ENCODE measurements at places on chromosomes 1 and 21.

GRCh38 chr1:222923506-222923905 lies 108.7 kb downstream of the DISP1 start:
- DNase-seq = no peak

DNA sequence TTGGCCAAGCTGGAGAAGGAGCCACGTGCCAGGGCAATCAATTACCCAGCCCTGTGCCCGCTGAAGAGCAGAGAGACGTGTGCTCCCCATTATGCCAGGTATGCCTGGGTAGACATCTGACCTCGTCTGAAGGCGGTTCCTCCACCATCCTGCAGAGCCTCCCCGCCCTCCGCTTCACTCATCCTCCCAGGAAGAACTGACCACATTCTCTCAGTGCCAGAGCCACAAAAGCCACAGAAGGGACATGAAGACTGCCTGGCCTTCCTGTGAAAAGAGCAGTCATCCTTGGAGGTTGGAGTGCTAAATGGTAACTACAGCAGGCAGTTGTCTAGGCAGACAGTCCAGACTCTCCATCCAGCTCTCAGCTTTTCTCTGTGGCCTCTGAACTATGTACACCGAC lies 12.0 kb downstream of the SYT2 start:
- no peak for DNase-seq

GRCh38 chr1:245528258-245528635 lies 373.5 kb downstream of the KIF26B start:
- DNase-seq = no peak

DNA sequence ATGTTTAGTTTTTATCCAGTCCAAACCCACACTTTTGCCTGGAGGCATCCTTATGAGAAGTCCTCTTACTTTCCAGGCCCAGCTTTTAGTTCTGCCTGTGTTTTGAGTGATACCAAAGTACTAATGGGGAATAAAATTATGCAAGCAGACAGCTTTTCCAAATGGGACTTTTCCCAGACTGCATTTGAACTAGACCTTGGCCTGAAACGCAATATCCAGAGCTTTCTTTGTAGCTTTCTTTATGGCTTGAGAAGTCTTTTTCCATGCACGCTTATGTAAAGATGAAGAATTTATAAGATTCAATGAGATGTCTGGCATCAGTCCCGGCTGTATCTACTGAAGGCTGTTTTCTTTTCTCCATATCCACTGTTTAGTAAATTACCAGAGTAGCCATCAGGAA lies 236.6 kb upstream of the RAB4A start:
- no peak for DNase-seq

DNA sequence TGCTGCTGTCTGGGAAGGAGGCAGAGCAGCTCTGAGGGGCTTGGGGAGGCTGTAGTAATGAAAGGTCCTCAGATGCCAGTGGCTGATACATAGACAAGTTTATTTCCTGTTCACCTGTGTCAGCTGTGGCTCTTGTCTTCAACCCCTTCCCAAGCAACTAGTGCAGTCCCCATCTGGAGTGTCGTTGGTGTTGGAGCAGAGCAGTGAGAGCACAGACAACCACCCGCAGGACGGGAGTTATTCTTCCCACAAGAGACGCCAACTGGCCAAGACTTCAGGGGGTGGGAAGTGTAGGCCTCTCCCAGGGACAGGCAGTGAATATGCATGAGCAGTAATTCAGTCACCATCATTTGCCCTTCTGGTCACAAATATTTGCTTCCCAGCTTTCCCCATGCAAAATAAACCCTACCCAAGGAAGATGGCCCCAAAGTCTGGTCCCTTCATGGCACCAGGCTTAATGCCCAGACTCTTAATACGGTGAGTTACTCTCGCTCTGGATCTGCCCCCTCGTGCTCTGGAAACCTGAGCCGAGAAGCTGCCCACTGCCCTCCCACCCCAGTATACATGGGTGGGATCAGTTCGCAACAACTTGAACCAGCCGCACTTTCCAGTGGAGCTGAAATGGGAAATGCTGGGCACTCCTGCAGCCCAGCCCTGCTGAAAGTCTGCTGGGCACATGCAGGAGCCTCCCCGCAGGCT lies 153.5 kb upstream of the COL6A1 start:
- DNase-seq = no peak

GRCh38 chr1:7068552-7068951 lies 283.3 kb downstream of the CAMTA1 start:
- DNase-seq = no peak

DNA sequence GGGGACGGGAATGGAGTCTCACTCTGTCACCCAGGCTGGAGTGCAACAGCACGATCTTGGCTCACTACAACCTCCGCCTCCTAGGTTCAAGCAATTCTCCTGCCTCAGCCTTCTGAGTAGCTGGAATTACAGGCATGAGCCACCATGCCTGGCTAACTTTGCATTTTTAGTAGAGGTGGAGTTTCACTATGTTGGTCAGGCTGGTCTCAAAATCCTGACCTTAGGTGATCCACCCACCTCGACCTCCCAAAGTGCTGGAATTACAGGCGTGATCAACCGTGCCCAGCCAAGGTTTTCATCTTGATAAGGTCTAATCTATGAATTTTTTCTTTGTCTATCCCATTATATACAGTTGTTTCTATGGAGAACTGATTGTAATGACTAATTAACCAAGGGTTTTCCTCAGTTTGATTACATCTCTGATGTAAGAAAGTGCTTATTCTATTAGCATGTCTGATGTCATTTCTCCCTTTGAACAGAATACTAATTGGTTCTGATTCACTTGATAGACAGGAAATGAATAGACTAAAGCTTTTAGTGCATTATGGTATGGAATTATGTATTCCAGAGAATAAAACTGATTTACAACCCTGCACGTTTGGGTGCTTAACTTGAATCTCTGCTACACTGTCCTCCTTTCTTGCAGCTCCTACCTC lies 11.9 kb downstream of the PACC1 start:
- no peak for DNase-seq

DNA sequence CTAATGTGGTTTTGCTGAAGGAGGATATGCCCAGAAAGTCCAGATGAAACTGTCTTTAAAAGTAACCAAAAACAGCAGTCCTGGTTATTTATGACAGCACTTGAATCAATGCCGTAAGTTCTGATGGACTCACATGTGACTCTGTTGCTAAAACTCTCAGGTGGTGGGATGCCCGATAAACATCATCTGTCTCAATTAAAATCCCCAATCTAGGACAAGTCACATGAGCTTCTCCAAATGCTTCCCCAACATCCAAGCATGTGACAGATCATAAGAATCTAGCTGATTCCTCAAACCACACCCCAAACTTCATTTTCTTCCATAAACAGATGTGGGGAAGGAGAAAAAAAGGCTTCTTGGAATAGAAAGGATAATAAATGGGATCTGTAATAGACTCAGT lies 786 bp upstream of the CTSK start:
- DNase-seq = no peak

GRCh38 chr1:209704584-209704983 lies at the start of gene HSD11B1:
HSD11B1 (plus strand) TSS chr1:209704846; CDS start chr1:209704943, 97 bp downstream.
- DNase-seq = no peak

DNA sequence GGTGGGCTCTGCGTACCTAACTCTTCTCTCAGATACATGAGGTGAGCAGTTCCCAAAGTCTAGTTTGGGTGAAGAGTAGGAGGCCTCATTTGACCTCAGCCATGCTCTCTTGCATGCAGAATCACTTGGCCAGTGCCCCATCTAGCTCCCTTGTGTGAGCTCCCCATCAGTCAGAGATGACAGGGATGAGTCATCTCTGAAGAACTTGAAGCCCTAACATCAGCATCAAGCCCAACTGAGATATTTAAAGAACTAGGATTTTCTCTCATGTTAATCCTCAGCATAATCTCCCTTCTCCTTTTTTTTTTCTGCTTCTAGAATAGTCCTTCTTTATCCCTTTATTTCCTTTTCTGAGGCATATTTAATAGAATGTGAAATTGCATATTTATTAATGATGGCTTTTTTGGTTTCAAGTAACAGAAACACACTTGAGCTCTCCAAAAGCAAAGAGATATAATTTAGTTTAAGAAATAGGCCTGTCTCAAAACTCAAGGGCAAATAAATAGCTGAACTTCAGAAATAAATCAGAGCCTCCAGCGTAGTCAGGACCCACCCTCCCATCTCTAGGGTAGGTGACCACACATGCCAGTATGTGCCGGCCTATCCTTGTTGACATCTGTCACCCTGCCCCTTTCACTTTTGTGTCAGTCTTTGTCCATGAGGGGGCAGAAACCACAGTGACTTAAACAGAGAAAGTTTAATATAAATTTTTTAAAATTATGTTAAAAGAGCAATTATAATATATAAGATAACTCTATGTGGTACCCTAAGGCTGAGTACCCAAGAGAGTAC lies 112.3 kb downstream of the TSEN15 start:
- DNase-seq = no peak

DNA sequence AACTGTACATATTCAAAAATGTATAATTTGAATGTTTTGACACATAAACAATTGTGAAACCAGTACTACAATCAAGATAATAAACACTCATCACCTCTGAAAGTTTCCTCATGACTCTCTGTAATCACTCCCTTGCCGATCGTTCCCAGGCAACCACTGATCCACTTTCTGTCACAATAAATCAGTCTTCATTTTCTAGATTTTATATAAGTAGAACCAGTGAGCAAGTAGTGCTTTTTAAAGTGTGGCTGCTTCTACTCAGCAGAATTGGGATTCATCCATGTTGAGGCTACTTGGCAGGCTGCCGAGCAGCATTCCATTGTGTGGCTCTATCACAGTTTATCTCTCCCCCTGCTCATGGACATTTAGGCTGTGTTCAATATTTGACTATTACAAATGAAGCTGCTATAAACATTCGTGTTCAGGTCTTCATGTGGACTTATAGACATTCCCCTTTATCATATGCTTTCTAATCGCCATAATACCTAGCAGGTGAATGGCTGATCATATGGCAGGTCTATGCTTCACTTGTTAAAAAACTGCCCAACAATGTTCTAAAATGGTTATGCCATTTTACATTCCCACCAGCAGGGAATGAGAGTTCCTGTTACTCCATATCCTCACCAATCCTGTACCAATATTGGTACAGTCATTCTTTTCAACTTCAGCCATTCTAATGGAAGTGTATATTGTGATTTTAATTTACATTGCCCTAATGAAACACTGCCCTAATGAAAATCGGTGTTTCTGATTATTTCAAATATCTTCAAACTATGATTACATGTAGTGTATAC lies 20.5 kb downstream of the TEX38 start:
- DNase-seq = no peak

- no peak for DNase-seq
These were observed 82.0 kb upstream of the ATP1A1 start for GRCh38 chr1:116291024-116291423.
